ENCODE measurements at places on chromosomes 4 and X.
A peak's percentile ranks its signal among the peaks of the same experiment; 100 is the strongest.

GRCh38 chrX:135489542-135489941, 30.9 kb upstream of the INTS6L start:
- no peak for DNase-seq

DNA sequence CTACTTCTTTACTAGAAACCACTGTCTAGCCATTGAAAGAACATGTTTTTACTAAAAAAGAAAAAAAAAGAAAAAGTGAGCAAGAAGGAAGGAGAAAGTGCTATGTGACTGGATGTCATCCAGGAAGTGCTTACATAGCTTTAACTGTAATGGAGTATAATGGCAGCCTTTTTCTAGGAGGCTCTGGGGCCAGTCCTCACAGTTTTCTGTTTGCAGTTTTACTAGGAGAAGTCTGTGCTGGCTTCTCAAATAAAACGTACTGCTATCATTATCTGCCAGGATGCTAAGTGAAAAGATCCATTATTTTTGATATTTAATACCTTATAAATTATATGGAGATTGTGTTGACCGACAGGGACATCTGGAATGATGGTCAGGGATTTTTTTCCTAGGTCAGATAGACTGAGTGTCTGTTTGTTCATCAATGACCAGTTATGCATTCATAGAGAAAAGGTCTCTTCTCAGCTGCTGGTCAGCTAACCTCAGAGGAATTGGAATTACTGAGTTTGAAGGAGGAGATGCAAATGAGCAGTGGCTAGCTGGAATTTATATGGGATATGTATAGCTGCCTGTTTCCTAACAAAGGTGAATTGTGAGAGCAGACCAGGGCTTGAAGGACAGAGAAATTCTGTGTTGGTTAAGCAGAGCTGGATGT, 21.7 kb downstream of the LPAR4 start:
- DNase-seq, result no peak

DNA sequence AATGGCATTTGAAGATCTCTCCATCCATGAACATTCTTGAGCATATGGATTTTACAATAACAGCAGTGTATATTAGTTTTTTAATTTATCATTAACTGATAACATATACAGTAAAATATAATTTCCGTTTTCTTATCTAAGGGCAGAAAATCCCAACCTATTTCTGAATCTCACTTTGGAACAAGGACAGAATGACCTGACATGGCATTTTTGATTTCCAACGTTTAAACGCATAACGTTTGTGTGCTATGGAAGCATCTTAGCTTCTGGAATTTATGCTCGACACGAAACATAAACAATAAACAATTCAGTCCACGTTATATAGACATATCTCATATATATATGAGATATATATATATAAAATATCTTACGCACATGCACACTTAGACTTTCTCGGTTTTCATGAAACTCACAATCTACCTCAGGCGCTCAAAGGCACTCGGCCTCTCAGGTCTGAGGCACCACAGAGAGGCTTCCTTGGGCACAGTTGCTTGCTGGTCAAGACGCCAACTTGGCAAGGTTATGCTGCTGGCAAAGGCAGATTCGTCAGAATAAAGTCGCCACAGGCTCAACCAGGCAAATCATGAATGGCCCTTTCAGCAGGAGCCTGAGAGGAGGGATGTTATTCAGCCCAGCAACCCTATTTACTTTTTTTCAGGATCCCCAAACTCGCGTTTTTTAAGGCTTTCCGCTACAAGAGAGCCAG, 1.0 kb upstream of the UGT8 start:
- DNase-seq, result no peak

GRCh38 chrX:81195712-81196111, 6.0 kb downstream of the HMGN5 start:
- DNase-seq, result peak; percentile 20
